ENCODE measurements at places on chromosomes 6 and 20.

- no peak for DNase-seq
Observed at GRCh38 chr6:55772730-55773129, 102.7 kb downstream of the BMP5 start.

GRCh38 chr20:46169245-46170171, 51.4 kb downstream of the CD40 start:
- no peak for DNase-seq

GRCh38 chr6:36343109-36343680, 6.5 kb upstream of the BNIP5 start:
- no peak for DNase-seq

DNA sequence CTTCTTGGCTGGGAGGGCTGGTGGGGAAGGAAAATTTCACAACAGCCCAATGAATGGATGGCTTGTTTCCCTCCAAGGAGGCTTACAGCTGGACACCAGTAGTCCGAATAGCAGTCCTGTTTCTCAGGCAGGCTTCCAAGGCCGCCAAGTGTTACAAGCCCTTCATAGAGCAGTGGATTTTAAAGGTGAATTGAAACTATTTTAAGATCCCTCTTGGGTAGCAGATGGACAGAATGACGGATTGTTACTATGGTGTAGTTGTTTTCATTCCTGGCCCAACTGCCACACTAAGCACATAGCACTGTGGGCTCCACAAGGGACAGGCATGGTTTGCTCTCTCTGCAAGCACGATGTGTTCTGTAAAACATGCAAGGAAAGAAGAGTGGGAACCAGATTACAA, 203.3 kb upstream of the TAB2 start:
- no peak for DNase-seq

- DNase-seq: no peak
Observed at GRCh38 chr6:38593409-38593808, 46.3 kb downstream of the BTBD9 start.

DNA sequence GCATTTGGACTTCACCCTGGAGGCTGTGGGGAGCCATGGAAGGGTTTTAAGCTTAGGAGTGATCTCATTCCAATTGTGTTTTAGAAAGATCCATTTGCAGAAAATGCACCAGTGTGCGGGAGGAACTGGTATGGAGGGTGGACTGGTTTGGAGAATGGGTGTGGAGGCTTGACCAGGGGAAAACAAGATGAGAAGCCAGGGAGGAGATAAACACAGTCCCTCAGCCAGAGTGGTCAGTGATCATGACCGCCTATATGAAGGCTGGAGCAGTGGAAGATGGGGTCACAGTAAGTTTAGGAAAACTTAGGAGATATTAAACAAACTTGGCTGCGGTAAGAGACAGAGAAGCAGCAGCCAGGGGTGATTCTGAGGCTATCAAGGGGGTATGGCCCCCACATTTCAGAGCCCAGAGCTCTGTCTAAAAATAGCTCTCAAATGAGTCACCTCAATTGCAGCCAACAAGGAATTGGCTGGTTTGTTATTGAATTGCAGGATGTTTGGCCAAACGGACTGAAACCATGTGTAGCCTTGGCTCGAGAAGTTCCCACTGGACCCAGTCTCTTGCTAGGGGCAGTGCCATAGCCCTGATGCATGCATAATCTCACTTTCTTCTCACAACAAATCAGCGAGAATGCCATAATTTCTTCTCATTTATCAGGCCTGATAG, 159.9 kb upstream of the TOP1 start:
- no peak for DNase-seq

DNA sequence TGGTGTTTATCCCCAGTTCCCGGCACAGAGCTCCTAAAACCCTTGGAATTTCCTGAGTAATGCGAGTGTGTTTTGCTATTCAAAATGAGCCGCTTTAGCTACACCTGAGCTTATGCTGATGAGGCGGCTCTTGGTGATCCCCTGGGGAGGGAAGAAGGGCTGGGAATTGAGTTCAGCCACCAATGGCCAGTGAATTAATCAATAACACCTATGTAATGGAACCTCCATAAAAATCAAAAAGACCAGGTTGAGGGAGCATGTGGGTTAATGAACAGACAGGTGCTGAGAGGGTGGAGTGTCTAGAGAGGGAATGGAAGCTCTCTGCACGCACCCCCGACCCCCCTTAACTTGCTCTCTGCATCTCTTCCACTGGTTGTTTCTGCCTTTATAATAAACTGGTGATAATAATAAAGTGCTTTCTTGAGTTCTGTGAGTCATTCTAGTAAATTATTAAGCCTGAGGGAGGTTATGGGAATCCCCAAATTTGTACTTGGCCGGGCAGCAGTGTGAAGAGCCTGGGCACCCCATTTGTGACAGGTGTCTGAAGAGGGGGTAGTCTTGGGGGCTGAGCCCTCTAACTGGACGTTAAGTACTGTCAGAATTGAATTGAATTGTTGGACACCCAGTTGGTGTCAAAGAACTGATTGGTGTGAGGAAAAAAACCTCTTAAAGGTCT, 24.6 kb upstream of the SERPINB1 start:
- no peak for DNase-seq

GRCh38 chr6:14309951-14310445, 192.4 kb downstream of the CD83 start:
- no peak for DNase-seq

- no peak for DNase-seq
Observed at GRCh38 chr6:39268721-39269120, 39.4 kb upstream of the KCNK5 start.

DNA sequence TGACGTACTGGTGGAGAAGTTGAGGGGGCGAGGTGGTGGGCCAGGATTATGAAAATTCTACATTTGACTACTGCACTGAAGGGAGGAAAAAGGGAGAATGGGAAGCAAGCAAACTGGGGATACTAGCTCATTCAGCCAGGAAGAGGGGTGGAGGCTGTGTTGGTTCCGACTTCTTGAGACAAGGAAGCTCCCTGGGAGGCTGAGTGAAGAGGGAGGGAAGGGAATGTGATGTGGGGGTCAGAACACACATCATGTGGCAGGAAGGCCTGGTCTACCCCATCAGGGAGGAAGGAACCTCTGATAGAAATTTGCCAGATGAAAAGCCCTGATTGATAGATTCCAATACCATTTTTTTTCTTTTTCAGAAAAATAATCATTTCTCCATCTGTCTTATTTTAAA, 28.8 kb upstream of the MCHR2 start:
- no peak for DNase-seq

- DNase-seq: no peak
Observed at GRCh38 chr6:152316024-152316423, 321.1 kb downstream of the SYNE1 start.

DNA sequence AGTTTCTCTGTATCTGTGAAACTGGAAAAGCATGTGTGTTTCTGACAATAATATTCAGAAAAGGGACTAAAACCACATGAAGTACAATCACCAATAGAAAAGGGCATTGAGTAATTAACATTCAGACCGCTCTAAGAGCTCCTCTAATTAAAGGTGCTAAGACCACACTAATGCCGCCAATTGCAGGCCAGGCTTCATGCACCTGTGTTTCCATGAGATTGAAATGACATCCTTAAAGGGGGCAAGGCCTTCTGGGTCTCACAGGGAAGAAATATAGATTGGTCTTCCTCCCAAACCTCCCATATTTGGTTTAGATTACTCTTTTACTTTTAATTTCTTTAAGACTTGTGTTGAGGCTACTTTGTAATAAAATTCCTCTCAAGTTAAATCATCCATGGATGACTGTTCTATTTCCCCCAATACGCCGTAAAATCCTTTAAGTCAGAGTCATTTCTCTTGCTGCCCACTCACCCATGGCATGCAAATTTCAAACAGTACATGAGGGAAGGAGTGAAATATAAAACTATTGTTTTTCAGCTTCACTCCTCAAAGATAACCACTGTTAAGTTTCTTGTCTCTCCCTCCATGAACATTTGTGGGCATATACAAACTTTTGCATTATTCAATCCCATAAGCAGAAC, 110.6 kb downstream of the UBE3D start:
- DNase-seq: no peak

DNA sequence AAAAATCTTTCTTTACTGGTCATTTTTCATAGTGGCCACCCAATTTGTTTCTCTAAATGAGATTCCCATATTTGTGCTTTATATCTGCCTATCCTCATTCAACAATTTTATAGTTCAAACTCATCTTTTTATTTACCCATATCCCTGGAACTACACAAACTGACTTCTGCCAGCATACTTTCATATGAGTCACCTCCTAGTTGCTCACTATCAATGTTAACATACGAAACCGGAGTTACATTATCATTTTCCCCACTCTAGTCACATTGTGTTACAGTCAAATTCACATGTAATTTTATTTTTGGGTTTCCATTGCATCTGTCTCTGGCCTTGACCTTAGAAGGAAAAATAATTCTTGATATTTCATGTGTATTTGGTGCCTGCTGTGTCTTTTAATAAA, 499.4 kb downstream of the MAFB start:
- DNase-seq: no peak

GRCh38 chr6:36336779-36337241, at the start of gene BNIP5:
Gene BNIP5, minus strand, starts transcription at chr6:36336888. Its CDS starts 6,198 bp downstream, at chr6:36330690.
- DNase-seq: no peak

DNA sequence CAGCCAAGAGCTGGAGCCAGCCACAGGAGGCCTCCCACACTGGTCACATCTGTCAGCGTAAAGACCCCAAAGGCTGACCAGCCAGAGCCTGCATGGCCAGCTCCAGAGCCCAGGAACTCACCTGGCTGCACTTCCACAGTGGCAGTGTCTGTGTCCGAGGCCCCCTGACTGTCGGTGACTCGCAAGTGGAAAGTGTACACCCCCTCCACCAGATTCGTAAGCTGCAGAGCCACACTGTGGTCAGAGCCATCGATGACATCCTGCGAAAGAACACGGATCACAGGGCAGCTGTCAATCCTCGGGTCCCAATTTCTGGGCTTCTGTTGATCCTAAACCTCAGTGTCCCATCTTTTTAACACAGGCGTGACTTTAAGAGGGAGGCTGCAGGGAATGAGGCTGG, 69.3 kb downstream of the ALDH5A1 start:
- DNase-seq: no peak

GRCh38 chr20:50232651-50233324, 42.2 kb downstream of the CEBPB start:
- DNase-seq: no peak

DNA sequence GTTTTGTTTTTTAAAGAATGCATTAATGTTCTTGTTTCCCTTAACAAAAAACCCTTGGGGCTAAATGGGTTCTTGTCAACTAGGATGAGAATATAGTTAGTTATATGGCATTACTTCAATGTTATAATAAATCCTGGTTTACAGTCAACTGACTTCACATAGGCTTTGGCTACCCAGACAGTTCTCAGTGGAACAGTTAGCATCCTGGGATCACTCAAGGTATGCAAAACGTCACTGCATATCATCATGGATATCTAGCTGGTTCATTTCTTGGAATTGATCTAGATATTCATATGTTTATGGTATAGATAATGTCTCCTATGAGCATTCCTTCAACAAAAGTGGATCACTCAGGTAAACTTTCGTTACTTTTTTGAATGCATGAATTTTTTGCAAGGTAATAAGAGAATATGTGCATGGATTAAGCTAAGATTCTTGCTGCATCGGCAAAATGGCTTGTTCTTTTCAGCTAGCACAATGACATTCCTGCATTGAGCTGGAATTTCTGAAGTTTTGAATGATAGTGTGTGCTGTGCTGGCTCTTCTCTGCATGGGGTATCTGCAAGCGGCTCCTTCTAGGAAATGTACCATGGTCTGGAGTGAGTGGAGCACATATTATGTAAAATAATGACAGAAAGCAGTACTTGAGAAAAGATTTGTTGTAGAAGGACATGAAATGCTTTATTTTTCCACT, 138.9 kb downstream of the ADGRG6 start:
- no peak for DNase-seq

DNA sequence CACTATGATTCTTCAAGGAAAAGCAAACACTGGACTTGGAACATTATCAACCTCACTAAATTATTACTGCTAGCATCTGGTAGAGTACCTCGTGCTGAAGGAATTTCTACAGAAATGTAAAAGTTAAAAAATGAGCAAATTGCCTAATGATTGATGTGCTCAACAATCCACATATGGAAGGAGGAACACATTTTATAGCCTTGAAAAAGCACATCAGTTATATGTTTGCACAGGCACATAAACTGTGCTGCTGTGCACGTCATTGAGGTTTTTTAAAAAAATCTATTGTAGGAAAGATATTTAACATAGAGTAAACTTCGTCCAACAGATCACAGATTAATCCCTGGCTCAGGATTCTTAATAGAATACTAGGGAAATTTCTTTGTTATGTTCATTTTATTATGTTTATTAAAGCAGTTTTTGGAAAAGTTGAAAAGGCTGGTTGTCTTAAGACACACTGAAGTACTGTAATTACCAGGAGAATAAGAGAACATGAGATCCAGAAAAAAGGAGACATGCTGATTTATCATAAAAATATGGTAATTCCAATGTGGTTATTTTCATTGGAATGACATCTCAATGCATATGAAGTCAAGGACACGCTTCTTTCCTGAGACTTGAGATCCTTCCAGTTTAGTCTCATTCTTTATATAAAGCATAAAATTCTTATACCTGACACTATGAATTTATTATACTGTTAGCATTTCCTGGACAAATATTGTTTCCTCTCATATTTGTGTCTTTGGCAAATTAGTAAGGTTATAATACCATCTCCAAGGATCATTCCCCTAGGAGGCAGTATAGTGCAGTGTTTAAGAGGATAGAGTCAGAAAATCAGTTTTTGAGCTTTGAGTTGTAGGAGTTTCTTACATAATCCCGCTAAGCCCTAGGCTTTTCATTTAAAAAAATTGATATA, 511.1 kb downstream of the TENT5A start:
- DNase-seq: no peak

DNA sequence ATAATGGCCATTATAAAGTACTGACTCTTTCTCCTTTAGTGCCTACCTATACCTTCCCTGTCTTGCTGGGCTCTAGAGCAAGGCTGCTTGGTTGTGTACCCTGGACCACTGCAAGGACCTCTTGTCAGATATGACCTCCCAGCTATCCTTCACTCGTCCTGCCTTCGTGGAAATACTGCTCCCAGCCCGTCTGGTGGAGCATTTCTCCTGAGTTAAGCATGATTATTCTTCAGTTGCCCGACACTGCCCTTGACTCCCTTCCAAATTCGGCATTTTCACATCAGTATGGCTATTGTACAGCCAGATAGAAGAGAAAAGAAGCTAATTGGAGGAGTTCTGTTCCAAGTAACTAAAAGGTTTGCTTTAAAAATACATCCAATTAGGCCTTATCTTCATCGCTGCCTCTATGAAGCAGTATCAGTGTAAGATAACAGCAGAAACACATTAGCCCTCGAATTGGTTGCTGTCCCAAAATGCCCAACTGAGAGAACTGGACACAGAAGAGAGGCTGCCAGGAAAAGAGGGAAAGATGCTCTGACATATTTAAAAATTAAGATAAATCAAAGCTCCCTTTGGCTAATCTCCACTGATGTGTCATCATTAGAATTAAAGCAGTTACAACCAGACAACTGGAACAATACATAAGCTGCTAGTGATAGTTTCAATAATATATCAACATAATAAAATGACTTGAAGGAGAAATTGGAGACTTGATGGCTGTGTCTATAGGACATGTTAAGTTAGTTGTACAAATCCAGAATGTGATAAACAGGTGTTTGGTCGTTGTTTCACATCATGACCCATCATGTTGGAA, 54.4 kb downstream of the OPRM1 start:
- no peak for DNase-seq

GRCh38 chr6:119197271-119197670, 118.8 kb upstream of the FAM184A start:
- DNase-seq: no peak

- no peak for DNase-seq
Observed at GRCh38 chr6:46655803-46656202, 3.0 kb downstream of the SLC25A27 start.
